ENCODE measurements at places on chromosomes 16 and 17.

DNA sequence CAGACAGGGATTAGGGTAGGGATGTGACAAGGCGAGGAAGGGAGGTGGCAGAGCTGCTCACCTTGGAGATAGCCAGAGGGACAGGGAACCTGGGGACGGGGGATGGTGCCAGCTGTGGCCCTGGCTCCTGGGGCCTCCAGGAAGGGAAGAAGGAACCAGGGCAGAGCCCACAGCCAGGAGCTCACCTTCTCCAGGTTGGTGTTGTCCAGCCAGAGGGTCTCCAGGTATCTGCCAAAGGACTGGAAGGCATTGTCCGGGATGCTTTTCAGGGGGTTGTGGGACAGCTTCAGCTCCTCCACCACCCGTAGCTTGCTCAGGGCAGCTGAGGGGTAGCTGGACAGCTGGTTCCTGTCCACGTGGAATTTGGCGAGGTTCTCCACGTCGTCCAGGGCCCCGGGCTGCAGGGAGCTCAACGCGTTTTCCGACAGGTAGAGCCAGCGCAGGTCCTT, 801 bp downstream of the CHAD start:
- no peak for DNase-seq

DNA sequence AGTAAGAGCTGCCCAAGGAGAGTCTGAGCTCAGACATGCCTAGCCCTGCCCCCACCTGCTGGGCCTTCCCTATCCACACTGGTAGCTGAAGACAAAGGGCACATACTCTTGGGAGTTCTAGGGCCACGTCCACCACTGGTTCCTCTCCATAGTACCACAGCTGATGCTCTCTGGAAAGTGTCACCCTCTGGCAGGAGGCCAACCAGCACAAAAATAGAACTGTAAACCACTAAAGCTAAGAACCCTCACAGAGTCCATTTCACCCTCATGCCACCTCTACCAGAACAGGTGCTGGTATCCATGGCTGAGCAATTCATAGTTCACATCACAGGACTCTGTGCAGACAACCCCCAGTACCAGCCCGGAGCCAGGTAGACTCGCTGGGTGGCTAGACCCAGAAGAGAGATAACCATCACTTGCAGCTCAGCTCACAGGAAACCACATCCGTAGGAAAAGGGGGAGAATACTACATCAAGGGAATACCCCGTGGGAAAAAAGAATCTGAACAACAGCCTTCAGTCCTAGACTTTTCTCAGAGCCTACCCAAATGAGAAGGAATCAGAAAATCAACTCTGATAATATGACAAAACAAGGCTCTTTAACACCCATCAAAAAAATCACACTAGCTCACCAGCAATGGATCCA, 115.3 kb downstream of the CEP112 start:
- DNase-seq = no peak

GRCh38 chr16:4351880-4352279, 759 bp upstream of the PAM16 start:
- no peak for DNase-seq

- no peak for DNase-seq
Observed at GRCh38 chr17:55683550-55684315, 38.9 kb downstream of the TMEM100 start.

GRCh38 chr17:9854255-9854654, 28.5 kb downstream of the GLP2R start:
- DNase-seq = no peak

- no peak for DNase-seq
Observed at GRCh38 chr17:72184805-72185204, 64.0 kb downstream of the SOX9 start.

Measured in GM20000 (cell line).